ENCODE measurements at places on chromosomes 1 and 21.

- no peak for DNase-seq
Measured at GRCh38 chr1:9143250-9143649, 14.3 kb upstream of the GPR157 start.

GRCh38 chr1:166969074-166969677 lies 6.2 kb downstream of the ILDR2 start:
- no peak for DNase-seq

GRCh38 chr1:219876798-219877209 lies 51.6 kb downstream of the SLC30A10 start:
- no peak for DNase-seq

DNA sequence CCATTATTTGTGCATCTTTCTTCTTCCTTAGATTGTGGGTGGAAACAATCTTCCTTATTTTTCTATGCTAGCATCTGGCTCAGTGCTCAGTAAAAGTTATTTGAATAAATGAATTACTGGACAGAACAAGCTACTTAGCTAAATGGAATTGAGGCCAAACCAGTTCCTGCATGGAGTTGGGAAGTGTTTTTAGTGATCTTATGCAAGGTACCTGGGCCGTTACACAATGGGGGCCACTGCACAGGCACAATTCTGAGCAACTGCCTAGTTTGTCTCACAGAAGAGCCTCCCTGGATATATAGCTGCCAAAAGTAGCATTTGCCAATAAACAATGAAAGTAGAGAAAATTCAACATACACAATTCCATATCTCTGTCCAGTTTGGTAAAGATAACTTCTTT lies 27.0 kb upstream of the SERBP1 start:
- no peak for DNase-seq

GRCh38 chr1:167708940-167709389 lies 12.8 kb upstream of the MPZL1 start:
- no peak for DNase-seq

DNA sequence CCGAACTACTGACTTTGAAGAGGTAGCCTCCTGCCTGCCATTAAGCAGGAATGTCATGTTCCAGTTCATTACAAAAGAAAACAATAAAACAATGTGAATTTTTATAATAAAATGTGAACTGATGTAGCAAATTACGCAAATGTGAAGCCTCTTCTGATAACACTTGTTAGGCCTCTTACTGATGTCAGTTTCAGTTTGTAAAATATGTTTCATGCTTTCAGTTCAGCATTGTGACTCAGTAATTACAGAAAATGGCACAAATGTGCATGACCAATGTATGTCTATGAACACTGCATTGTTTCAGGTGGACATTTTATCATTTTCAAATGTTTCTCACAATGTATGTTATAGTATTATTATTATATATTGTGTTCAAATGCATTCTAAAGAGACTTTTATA lies 159.8 kb upstream of the SGIP1 start:
- DNase-seq: no peak

- DNase-seq: no peak
Measured at GRCh38 chr1:161089938-161090337, 580 bp upstream of the NECTIN4 start.

- no peak for DNase-seq
Measured at GRCh38 chr1:199168888-199169585, 530.2 kb downstream of the PTPRC start.

DNA sequence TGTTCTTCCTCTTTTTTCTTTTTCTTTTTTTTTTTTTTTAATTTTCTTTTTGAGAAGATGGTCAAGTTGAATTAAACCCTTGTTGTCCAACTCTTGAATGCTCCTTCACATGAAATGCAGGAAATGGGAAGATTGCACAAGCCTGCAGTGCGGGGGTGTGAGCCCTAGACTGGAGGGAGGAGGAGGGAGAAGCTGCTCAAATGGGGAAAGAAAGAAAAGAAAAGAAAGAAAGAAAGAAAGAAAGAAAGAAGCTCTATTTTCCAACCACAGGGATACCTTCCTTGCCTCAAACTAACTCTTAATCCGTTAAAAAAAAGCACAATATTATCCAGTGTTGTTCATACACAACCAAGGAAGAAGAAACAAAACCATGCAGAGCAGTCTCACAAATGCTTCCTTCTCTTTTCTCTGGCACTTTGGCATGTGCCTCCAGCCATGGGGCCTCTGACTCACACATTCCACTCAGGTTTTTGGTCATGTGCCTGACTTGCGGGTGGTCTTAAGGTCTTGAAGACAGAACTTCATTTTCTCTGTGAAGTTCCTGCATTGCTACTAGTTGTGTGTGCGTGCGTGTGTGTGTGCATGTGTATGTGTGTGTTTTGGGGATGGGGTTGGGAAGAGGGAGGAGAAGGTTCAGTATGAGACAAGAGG lies 276.1 kb downstream of the RPS6KC1 start:
- DNase-seq: no peak

- no peak for DNase-seq
Measured at GRCh38 chr1:86758570-86758969, 54.2 kb downstream of the SH3GLB1 start.

- no peak for DNase-seq
Measured at GRCh38 chr1:241600496-241600901, 39.7 kb downstream of the CHML start.

- DNase-seq: no peak
Measured at GRCh38 chr1:214363386-214363785, 82.4 kb downstream of the SMYD2 start.

GRCh38 chr1:114224196-114224907 lies 70.7 kb upstream of the SYT6 start:
- DNase-seq: no peak

- no peak for DNase-seq
Measured at GRCh38 chr1:7755448-7755847, 15.6 kb upstream of the VAMP3 start.

DNA sequence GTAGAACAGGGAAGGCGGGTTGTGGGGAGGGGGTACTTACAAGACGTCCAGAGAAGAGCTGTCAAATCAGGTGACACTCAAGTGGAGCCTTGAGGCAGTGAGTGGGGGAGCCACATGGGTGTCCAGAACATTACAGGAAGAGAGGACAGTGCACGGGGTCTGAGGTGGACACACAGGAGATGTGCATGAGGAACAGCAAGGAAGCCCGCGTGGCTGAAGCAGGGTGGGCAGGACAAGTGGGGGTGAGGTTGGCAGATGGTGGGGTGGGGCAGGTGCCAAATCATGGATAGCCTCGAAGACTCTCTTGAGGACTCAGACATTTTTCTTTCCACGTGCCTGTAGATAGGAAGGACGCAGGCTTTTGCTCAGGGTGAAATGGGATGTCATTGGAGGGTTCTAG lies 921 bp downstream of the SMPDL3B start:
- no peak for DNase-seq

- DNase-seq: no peak
Measured at GRCh38 chr1:36329817-36330216, 6.4 kb upstream of the EVA1B start.

- DNase-seq: no peak
Measured at GRCh38 chr1:34113887-34114286, 51.1 kb downstream of the CSMD2 start.

DNA sequence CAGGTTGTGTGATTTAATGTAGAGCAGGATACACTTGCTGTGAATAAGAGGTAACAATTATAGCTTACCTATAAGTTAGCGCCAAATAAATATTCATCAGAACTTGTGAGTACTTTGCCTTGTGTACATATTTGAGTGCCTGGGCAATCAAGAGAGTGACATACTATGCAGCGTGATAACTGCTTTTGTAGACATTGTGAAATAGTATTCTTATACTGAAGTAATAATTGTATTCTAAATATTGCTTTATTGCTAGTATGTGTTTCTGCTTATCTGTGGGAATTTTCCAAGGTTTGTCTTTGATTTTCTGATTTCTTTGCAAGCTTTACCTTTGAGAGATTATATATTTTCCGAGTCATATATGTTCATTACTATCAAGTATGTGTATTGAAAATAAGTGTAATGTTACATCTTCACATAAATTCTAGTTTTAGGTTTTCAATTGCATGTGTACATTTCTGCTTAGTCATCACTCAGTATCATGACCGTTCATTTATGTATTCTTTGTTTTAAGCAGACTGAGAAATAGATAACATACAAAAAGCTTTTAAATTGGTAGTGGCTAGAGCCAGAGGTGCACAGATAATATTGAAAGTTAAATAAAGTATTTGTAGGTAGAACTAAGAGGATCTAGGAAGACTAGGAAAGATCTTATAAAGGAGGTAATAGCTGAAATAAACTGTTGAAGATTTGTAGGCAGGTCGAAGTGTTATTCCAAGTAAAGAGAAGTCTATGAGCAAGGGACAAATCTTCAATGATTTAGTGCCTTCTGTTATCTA lies 19.5 kb downstream of the USP25 start:
- no peak for DNase-seq

DNA sequence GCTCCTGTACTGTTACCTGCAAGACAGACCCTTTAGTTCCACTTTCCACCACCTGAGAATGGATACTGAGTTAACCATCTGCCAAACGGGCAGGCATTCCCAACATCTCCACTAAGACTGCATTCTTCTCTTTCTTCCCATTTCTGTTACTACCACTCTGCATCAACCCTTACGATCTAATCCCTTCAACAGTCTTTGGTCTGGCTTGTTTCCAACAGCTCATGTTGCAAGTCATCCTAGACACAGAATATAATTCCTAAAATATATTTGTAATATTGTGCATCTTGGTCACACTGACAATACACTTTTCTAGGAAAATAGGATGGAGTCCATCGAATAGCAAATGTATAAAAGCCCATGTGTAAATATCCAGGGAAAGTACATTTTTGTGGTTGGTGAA lies 166.7 kb downstream of the SIPA1L2 start:
- no peak for DNase-seq

DNA sequence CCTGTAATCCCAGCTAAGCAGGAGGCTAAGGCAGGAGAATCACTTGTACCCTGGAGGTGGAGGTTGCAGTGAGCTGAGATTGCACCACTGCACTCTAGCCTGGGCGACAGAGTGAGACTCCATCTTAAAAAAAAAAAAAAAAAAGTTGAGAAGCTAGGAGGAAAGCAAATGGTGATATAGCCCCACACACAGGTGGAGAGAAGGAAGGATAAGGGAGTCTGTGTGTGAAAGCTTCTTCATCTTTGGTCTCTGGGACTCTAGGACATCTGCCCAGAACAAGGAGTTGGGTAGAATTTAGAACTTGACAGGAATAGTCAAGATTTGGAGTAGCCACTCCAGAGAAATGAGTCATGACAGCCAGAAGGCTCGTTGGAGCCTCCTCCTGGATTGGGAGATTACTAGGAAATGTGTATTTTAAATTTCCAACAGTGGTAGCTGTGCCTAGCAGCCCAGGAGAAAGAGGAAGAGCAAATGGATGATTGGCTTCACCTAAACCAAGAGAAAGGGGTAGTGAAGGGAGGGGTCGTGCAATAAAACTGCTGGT lies 19.9 kb downstream of the NPL start:
- no peak for DNase-seq

GRCh38 chr1:41740058-41740457 lies 178.7 kb downstream of the HIVEP3 start:
- no peak for DNase-seq

DNA sequence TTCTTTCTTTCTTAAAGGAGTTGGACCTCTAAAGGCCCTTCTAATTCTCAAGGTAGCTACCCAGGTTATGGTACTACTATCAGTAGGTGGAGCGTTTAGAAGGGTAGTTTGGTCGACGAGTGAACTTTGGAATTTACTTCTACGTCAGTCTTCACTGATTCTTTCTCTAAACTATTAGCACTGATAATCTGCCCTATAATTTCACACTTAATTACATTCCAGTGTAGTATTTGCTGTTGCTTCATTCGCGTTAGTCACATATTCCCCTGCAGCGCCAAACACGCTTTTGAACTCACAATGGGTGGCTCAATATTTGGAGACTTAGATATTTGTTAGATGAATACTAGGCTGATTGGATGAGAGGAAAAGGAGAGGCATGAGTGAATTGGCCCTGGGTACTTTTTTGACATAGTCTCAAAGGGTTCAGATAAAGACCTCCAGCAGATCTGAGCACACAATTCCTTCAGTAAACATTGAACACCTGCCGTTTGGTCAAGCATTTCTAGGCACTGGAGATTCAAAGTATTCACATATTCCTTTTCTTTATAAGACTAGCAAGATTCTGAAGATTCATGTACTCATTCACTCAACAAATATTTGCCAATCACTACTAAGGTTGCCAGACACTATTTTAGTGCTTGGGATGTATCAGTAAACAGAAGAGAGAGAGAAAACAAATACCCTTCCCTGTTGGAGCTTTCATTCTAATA lies 929 bp upstream of the FOXJ3 start:
- DNase-seq: no peak

GRCh38 chr1:110390692-110391245 lies at the start of gene SLC16A4:
Gene SLC16A4, minus strand, starts transcription at chr1:110391026. Its CDS starts 1,703 bp downstream, at chr1:110389323.
- no peak for DNase-seq

GRCh38 chr1:180600343-180600742 lies 31.5 kb upstream of the XPR1 start:
- no peak for DNase-seq

GRCh38 chr1:220281159-220281574 lies 8.9 kb upstream of the RAB3GAP2 start:
- DNase-seq: no peak

DNA sequence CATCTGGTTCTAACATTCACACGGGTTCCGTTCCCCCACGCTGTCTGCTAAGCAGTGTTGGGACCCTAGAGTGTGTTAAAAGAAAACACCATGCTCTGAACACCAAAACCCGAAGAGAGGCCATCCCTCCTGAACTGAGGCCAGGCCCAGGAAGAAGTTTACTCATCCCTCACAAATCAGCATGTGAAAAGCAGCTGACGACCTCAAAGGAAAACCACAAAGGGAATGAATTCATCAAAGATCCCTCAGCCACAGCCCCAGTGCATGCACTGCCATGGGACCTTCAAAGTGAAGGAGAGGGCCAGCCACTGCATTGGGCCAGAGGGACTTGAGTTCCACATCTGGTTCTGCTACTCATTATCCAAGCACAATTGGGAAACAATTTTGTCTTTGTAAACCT lies 7.0 kb upstream of the PSEN2 start:
- no peak for DNase-seq

- no peak for DNase-seq
Measured at GRCh38 chr1:1391225-1391624, 7.9 kb downstream of the CCNL2 start.

DNA sequence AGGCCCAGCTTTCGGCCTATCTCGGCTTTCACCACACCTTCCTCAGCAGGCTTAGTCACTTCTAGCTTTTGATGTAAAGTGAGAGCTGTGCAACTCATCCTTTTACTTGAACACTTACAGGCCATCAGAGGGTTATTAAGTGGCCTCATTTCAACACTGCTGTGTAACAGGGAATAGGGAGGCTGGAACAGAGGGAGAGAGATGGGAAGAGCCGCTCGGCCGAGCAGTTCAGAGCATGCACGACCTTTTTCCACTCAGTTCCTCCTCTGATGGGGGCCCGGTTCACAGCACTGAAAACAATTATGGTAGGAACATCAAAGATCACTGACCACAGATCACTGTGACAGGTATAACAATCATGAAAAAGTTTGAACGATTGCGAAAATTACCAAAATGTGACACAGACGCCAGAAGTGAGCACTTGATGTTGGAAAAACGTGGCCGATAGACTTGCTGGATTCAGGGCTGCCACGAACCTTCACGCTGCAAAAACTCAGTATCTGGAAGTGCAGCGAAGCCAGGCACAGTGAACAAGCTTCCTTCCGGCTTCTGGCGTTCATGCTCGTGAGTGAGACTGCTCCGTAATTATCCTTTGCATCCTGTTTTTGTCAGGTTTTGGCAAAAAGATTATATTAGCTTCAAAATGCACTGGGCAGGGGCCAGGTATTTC lies 28.6 kb downstream of the AGPAT3 start:
- DNase-seq: no peak

- no peak for DNase-seq
Measured at GRCh38 chr1:14968251-14968851, 185.2 kb upstream of the TMEM51 start.
